ENCODE measurements at places on chromosomes 7 and 10.
A peak's percentile ranks its signal among the peaks of the same experiment; 100 is the strongest.

GRCh38 chr10:34739915-34740314 lies 75.2 kb downstream of the PARD3 start:
- no peak for DNase-seq

GRCh38 chr7:14714161-14714728 lies 188.3 kb downstream of the DGKB start:
- peak; percentile 65 for DNase-seq

GRCh38 chr10:48343106-48343505 lies 36.6 kb downstream of the MAPK8 start:
- DNase-seq = no peak

DNA sequence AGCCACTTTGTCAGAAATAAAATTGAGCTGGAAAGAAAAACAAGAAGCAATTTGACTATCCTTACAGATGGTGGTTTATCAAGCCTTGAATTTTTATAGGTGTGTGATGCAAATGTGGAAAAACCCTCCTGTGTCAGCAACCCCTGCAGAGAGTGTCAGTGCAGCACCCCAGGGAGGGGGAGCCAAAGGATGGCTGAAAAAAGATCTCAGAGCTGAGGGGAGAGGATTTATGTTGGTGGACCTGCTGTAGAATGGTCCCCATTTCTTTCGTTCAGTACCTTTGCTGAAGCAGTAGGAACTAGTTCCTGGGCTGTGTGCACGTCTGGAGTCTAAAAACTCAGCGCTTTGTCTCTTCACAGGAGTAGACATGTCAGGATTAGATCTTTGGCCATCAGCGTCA lies 239.0 kb downstream of the PHTF2 start:
- DNase-seq = no peak

- no peak for DNase-seq
Measured at GRCh38 chr7:44377681-44378421, 52.5 kb upstream of the CAMK2B start.

- DNase-seq = no peak
Measured at GRCh38 chr7:1732072-1732471, 62.0 kb downstream of the ELFN1 start.

- DNase-seq = no peak
Measured at GRCh38 chr7:94612661-94613060, 43.3 kb downstream of the SGCE start.

GRCh38 chr7:65225422-65226006 lies 148.1 kb upstream of the ZNF92 start:
- DNase-seq = no peak

- DNase-seq = no peak
Measured at GRCh38 chr7:146565872-146566271, 449.3 kb downstream of the CNTNAP2 start.

DNA sequence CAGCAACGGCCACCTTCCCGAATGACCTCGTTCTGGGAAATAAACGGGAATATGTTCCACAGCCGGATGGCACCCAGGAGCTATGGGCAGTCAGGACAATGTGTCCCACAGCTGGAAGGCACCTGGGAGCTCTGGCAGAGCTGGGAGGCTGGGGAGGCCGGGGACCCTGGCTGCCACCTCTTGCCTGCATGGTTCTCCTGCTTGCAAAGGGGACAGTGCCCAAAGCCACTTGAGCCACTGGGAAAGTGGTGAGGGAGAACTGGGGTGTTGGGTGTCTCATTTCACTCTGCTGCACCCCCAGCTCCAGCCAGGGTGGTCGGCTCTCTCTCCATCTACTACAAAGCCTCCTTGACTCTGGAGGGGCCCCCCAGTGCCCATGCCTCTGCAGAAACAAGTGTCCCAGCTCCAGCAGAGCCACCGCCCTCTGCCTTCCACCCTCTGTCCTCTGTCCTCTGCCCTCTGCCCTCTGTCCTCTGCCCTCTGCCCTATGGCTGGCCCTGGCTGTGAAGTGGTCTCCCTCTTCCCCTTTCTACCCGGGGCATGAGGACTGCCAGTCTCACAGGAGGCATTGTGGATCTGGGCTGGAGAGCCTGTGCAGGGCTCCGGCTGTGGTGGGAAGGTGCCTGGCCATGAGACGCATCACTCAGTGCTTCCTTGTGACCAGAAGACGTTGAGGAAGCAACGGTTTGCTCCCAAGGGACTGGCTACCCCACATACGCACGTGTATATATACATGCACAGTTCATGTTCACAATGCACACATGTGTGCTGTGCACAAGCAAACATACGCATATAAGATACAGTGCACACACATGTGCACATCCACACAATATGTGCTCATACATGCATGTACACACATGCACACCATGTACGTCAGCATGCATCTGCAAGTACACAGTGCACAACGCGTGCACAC lies 21.5 kb upstream of the INPP5A start:
- DNase-seq = peak; percentile 45

GRCh38 chr10:76116523-76116922 lies 685.1 kb downstream of the LRMDA start:
- DNase-seq = no peak

DNA sequence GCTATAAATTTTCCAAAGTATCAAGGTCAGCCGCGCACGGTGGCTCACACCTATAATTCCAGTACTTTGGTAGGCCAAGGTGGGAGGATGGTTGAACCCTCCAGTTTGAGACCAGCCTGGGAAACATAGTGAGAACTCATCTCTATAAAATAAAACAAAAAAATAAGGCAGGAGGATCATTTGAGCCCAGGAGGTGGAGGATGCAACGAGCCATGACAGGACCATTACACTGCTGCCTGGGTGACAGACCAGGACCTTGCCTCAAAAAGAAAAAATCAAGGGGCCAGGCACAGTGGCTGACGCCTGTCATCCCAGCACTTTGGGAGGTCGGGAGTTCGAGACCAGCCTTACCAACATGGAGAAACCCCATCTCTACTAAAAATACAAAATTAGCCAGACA lies 60.3 kb downstream of the ABI1 start:
- DNase-seq = no peak

All from left lobe of liver (tissue), 2 donors.